CD4-positive, alpha-beta T cell treated with Interleukin-1 beta for 1 hour (primary cell): ENCODE measurements at places on chromosomes 7 and 10.

GRCh38 chr7:122676466-122676865 lies 22.5 kb downstream of the RNF133 start:
- DNase-seq = no peak

DNA sequence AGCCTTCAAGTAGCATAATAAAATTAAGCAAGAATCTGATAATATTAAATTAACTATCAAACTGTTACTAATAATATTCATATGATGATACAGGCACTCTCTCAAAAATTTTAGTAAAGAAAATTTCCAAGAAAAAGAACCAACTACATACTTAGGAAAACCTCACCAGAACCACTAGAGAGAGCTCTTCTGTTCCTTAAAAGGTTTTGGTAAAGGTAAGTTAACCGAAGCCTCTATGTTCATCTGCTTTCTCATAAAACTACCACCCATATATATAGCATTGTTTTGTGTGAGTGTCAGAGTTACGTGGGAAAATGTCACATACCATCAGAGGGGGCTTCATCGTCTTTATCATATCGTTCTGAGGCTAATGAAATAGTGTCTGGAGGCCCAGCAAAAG lies 20.7 kb downstream of the SKAP2 start:
- DNase-seq = no peak

DNA sequence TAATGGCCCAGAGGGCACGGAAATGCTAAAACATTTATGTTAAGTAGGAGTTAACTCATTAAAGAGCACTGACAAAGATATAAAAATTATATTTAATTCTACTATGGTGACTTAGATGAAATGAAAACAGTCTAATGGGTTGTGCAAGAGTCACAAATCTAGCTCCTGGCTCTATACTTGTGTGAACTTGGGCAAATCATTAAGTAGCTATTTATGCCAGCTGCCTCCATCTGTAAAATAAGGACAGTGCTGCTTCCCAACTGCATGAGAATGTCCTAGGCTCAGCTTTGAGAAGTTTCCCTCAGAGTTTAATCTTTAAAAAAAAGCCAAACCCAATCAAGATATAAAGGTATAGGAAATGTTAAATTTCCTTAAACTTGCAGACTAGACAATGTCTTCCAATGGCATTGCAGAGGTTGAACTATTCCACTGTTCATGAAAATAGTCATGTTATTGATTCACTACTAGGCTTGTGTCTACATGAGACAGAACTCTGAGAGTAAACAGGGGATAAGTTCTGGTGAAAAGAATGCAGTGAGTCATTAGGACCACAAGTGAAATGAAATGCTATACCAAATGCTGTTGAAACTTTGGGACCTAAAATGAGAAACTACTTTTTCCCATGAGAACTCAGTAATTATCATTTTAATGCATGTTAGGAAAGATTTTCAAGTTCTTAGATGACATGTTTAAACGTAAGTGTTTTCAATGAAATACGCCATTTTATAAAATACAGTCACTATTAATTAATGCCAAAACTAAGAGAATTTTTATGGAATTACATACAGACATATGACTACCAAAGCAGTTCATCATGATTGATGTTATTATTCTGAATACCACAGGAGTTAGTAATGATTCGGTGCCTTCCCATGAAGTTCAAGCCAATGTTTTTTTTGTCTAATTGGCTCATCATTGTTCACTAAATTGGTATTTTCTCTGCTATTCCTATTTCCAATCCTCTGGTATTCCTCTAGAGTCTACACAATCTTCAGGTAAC lies 84.2 kb downstream of the CDK6 start:
- no peak for DNase-seq

GRCh38 chr10:95644901-95645300 lies 11.6 kb downstream of the ALDH18A1 start:
- no peak for DNase-seq

DNA sequence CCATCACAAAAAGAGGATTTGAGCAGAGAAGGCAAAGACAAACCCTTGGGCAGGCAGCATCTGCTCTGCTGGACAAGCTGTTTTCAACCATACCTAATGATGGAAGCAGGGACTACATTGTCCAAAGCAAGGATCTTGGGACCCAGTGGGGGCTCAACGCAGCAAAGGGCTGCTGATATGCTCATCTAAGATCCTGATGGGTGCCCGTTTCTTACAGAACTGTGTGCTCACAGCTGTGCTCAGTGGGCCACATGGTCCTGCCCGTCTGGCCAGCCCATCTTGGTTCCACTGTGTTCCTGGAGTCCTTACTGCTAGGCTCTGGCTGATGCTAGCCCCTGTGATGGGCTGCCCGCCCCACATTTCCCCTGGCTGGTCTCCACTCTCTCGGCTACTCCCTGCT lies 36.1 kb downstream of the GPRIN2 start:
- no peak for DNase-seq

DNA sequence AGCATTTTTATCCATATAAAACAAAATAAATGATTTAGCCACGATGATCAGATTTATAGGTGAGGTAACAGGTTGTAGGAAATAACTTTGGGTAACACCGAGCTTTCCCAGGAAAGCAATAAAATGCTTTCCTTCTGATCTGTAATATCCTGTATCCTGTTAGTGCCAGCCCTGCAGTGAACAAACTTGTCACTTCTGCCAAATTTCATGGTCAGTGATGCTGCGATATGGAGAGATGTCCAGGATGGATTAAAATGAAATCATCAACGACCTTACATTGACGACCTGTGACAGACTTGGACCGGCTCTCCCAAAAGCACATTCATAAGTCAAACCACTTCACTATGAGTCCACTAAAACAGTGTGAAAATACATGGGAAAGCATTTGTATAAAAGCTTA lies 608.0 kb upstream of the NRP1 start:
- no peak for DNase-seq

DNA sequence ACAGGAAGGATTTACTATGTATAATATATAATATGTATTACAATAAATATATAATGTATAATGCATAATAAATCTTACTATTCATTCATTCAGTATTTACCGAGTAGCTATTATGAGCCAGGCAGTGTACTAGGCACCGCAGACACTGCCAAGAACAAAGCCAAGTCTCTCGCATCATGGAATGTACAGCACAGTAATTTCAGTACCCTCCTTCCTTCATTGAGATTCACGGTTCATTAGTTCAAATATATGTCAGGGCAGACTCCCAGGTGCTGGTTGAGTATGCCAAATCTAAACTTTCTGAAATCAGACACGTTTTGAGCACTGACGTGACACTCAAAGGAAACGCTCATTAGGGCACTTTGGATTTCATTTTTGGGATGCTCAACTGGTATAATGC lies 9.1 kb downstream of the USP6NL start:
- no peak for DNase-seq

DNA sequence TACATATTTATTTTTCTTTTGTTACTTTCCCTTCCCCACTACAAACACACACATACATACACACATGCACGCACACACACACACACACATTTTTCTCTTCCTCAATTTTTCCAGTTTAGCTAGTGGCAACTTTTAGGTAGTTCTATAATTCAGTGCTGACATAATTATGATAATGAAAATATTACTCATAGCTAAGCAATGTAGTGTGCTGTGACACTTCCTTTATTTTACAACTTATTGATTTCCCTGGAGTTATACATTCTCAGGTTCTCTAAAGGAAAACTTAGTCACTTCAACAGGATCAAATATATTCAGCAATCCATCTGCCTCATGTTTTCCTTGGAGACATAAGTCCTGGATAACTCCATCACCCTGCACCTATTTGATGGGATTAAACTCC lies 151.6 kb downstream of the CACNA2D1 start:
- DNase-seq = no peak

- DNase-seq = no peak
Observed at GRCh38 chr7:119945822-119946221, 327.2 kb upstream of the KCND2 start.

DNA sequence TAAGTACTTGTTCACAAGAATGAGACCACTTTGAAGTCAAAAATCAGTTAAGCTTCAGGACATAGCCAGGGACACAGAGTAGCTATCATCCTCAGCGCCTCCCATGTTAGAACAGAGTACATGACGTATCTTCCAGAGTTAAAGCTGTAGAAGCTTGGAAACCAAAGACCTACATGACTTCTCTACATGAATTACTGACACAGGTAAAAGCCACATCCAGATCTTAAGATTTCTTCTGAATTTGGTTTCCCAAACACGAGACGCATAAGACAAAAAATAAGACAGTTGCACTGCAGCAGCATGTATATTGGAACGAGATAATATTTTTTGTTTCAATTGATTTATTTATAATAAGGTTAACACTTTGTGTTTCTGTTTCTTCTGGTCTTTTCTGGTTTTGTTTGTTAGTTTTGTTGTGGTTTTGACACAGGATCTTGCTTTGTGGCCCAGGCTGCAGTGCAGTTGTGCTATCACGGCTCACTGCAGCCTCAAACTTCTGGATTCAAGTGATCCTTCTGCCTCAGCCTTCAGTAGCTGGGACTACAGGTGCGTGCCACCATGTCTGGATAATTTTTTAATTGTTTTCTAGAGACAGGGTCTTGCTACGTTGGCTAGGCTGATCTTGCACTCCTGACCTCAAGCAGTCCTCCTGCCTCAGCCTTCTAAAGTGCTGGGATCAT lies 10.2 kb upstream of the EPC1 start:
- DNase-seq = peak; percentile 18

DNA sequence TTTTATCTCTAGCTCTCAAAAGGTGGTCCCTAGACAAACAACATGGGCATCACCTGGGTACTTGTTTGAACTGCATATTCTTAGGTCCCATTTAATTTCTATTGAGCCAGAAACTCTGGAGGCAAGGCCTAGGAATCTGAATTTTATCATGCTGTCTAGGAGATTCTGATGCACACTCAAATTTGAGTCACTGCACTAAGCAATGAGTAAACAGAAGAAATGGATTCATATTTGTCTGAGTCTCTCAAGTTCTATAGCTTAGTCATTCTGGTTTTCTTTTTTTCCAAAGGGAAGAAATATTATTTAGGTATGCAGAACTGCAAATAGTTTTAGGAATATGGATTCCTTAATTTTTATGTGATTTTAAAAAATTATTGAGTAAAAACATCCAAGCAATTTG lies 185.5 kb downstream of the SEMA3A start:
- DNase-seq = no peak

GRCh38 chr7:156074084-156074483 lies 261.8 kb upstream of the SHH start:
- DNase-seq = no peak

GRCh38 chr10:44983895-44984278 lies 5.3 kb upstream of the DEPP1 start:
- DNase-seq = no peak

DNA sequence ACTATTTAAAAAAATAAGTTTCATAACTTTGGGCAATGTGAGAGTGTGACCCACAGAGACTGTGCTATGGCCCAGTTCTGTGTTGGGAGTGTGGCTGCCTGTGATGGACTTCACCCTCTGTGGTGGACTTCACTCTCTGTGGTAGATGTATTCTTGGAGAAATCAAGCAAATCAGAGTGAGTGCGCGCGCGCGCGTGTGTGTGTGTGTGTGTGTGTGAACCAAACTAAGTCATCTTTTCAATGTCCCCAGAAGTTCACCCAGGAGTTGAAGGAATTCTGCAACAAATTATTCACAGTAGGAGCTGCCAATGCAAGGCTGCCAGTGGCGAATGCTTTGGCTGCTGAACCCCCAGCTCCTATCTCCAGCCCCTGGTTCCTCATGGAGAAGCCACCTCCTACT lies 184.5 kb downstream of the ADAM12 start:
- no peak for DNase-seq

DNA sequence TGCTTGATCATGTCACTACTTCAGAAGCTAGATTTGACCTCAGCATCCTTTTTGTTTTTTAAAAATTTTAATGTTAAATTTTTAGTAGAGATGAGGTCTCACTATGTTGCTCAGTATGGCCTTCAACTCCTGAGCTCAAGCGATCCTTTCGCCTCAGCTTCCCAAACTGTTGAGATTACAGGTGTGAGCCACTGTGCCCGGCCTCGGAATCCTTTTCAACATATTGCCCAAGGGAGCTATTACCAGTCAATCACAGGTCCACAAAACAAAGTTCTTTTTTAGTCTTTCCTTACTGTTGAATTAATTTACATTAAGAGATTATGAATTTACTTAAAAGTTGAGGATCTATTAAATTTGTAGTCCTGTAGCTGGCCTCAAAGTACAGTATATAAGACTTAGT lies 37.7 kb downstream of the CCSER2 start:
- no peak for DNase-seq

DNA sequence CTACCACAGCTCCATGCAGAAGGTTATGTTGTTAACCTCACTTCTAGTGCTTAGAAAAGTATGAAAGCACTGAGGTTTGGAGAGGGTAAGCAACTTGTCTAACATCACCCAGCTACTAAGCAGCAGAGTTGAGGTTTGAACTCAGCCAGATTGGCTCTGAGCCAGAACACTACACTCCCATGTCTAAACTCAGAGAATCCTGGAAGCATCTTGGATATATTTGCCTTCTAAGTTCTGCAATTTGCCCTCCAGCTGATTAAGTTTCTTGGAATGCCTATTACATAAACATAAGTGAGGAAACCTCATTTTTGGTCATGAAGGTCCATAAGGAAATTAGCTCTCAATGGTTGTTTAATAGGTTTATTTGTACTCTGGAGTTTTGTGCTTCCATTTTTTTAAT lies 78.1 kb upstream of the PHYHIPL start:
- no peak for DNase-seq

GRCh38 chr7:133502498-133502897 lies 249.6 kb downstream of the EXOC4 start:
- no peak for DNase-seq

GRCh38 chr7:28029051-28029450 lies 151.5 kb downstream of the JAZF1 start:
- no peak for DNase-seq

DNA sequence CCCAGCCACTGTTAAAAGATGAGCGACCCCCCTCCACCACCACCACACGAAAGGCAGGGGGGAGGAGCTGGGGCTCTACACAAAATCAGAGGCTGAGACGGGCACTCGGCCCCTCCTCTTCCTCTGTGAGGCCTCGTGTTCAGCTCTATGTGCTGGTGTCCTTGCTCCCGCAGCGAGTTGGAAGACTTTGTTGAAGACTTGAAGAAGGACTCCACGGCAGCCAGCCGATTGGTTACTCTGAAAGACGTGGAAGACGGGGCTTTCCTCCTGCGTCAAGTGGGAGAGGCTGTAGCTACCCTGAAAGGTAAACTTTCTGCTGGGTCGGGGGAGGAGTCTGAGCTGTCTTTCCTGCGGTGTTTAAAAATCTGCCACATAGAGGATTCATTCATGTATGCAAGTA lies 203.7 kb downstream of the ARHGAP21 start:
- peak; percentile 48 for DNase-seq

- no peak for DNase-seq
Observed at GRCh38 chr7:8094164-8095140, 125.9 kb downstream of the GLCCI1 start.

- DNase-seq = no peak
Observed at GRCh38 chr7:47940088-47941013, 7.9 kb downstream of the PKD1L1 start.

- DNase-seq = no peak
Observed at GRCh38 chr10:4431114-4431863, 394.7 kb upstream of the AKR1E2 start.

- no peak for DNase-seq
Observed at GRCh38 chr10:97711640-97712572, 1.6 kb upstream of the MARVELD1 start.

GRCh38 chr7:99639267-99639666 lies 22.5 kb downstream of the ZSCAN25 start:
- no peak for DNase-seq

GRCh38 chr7:87226495-87226894 lies 7.0 kb upstream of the TMEM243 start:
- DNase-seq = no peak
